NCI-H510A (cell line): ENCODE measurements at places on chromosomes 2 and 18.
A peak's percentile ranks its signal among the peaks of the same experiment; 100 is the strongest.

DNA sequence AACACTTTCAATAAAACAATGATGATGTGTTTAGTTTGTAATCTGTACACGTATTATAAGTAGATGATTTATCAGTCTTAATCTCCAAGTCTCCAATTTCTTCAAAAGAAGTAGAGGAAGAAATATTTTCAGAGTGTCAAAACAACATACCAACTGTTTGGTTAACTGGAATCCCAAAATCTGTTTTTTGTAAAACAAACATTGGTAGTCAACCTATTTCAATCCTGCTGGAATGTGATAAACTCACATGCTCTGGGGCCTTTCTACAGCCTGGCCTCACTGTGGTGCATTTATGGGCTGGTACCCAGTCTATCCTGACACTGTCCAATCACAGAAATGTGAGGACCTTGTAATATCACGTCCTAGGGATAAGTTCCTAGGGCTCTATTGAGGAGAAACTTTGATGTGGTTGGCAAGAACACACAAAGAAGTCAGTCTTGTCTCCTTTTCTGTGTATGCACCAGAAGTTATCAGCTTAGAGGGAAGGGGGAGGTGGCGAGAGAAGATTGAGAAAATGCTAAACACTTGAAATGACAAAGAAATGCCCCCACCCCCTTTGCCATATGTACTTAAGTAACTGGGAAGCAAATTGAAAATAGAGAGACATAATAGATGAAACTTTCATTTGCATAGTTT is 47.2 kb downstream of the PRKRA start:
- peak; percentile 11 for DNase-seq

- no peak for DNase-seq
These were observed 88.1 kb downstream of the VSNL1 start for GRCh38 chr2:17628349-17629261.

DNA sequence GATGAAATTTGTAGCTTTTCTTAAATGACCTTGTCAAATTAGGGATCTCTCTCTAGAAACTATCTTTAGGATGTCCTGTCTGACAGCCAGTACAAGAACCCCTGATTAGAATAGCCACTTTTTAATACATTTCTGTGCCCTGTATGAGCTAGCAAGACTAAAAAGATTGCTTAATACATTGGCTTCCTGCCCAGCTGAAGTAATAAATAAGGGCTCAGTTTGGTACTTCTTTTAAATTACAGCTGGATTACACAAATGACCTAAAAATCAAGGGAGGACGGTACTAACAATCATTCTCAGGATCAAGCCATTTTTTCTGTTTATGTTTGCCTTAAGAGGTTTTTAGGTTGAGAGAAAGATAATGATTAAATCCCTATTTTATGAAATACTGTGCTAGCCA is 11.6 kb upstream of the OLA1 start:
- DNase-seq = no peak

- DNase-seq = peak; percentile 45
These were observed 267.1 kb downstream of the PRKCE start for GRCh38 chr2:45918463-45919159.

DNA sequence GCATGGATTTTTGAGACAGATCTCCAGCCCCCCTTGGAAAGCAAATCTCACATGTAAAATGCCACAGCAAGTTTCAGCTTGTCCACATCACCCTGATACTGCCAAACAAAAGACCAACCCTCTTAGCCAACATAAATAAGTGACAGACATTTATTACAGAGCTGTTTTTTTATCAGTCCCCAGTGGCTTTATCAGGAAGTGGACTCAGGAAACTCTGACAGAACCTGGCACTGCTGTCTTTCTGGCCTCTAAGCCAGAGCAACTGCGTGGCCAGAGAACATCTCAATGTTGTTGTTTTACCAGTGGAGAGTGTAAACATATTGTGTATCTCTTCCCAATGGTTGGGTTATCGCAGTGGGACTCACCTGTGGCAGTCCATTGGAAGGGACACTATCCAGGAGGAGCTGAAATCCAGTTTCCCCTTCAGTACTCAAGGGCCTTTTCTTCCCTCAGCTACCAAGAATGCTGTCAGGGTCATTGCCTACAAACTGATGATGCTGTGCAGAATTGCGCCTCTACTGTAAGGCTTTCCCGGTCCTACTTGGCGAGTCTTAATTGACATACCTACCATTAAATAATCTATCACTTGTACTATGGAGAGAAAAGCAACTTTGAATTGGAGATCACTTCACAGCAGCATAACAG is 22.0 kb downstream of the SLC14A1 start:
- no peak for DNase-seq

GRCh38 chr2:206832873-206833272 is 67.5 kb downstream of the FASTKD2 start:
- no peak for DNase-seq

DNA sequence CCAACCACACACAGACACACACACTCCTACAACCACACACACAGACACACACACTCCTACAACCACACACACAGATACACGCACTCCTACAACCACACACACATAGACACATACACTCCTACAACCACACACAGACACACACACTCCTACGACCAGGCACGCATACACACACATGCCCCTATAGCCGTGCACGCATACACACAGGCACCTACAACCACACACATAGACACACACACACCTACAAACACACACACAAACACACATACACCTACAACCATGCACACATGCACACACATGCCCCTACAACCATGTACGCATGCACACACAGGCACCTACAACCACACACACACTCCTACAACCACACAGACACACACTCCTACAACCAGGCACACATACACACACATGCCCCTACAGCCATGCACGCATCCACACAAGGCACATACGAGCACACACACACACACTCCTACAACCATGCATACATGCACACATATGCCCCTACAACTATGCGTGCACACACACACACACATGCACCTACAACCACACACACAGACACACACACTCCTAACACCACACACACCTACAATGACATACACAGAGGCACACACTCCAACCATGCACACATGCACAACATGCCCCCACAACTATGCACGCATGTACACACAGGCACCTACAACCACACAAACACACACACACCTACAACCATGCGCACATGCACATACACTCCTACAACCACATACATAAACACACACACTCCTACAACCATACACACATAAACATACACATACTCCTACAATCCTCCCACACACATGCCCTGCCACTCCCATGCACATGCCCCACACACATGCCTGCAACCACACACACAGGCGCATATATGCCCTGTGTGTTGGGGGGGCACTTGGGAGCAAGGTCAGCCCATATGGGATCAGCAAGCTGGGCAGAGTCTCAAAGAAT is 19.1 kb upstream of the TEX51 start:
- DNase-seq = no peak

DNA sequence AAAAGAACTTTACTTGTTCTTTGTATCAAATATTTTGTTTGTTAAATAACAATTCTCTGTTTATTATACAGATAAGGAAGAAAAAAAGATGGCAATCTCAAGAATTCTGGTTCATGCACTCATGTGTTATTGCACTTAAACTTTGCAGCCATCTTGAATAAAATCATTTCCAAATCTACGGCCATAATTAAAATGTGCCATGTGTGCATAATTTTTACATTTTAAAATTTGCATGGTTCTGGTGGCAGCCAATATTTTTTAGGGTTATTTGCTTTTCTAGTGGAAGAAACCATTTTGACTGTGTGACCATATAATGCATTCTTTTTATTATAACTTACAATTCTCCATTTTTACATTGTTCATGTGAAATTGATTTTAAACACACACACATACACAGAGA is 1518.1 kb upstream of the ZEB2 start:
- no peak for DNase-seq

- DNase-seq = peak; percentile 95
These were observed 2.8 kb upstream of the CTDSP1 start for GRCh38 chr2:218396688-218397462.

DNA sequence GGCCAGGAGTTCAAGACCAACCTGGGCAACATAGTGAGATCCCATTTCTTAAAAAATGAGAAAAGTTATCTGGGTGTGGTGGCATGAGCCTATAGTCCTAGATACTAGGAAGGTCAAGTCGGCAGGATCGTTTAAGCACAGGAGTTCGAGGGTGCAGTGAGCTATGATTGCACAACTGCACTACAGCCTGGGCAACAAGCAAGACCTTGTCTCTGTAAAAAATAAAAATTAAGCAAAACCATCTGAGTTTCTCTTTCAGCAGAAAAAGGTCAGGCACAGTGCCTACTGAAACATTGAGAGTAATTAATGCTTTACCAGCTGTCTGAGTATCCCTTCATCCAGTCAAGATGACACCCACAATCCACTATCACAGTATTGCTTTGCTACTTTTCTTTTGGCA is 258.3 kb downstream of the MBD5 start:
- no peak for DNase-seq

- no peak for DNase-seq
These were observed 206.6 kb downstream of the DYSF start for GRCh38 chr2:71659868-71660518.

- no peak for DNase-seq
These were observed 363.6 kb upstream of the HS6ST1 start for GRCh38 chr2:128682266-128682665.

GRCh38 chr2:30753630-30754029 is 53.6 kb downstream of the CAPN13 start:
- DNase-seq = no peak

DNA sequence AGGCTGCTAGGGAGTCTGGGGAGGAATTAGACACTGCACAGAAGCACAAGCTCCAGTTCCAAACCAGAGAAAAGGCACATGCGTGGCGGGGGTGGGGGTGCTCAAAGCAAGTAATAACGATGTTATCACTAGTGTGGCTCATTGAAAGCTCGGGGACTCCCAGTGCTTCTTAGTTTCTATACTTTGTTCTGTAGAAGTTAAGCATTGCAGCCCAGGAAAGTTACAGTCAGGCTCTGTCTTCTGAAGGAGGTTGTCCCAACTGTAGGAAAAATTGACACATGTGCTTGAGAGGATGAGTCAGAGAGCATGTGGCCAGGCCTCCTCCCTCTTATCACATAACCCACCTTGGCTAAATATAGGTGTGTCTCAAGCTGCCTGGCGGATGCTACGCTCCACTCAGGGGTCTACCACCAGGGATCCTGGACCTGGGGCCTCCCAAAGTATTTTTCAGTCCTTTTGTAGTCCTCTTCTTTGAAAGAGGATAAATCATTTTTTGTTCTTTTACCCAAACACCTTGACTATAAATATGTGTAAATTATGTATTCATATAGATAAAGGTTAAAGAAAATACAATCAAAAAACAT is 3.8 kb downstream of the GALNT5 start:
- no peak for DNase-seq

DNA sequence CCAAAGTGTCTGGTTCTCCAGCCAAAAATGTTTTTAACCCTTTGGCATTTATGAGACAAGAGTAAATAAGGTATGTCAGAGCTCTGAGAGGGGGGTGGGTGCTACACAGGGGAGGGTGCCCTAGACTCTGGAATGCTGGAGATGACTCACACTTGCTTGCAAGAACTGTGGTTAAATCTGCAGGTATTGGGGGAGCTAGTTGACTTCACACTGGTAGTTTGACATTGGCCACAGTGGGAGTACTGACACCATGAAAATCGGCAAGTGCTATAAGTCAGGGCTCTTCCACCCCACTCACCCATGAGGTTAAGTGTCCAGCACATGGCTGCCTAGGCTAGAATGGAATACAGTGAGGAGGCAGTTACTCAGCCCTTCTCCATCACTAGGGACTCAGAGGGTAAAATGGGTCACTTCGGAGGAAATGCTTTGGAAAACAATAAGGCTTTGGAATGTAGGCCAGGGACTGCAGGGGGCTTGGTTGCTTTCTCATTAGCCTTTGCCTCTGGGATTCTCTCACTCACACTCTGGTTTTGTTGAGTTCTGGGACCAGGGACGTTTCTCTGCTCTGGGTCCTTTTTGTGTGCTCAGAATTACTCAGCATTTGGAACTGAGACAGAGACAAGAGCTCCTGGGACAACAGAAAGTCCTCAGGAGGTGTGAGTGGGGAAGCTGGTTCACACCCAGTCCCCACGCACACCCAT is 91.6 kb downstream of the ACKR3 start:
- no peak for DNase-seq

DNA sequence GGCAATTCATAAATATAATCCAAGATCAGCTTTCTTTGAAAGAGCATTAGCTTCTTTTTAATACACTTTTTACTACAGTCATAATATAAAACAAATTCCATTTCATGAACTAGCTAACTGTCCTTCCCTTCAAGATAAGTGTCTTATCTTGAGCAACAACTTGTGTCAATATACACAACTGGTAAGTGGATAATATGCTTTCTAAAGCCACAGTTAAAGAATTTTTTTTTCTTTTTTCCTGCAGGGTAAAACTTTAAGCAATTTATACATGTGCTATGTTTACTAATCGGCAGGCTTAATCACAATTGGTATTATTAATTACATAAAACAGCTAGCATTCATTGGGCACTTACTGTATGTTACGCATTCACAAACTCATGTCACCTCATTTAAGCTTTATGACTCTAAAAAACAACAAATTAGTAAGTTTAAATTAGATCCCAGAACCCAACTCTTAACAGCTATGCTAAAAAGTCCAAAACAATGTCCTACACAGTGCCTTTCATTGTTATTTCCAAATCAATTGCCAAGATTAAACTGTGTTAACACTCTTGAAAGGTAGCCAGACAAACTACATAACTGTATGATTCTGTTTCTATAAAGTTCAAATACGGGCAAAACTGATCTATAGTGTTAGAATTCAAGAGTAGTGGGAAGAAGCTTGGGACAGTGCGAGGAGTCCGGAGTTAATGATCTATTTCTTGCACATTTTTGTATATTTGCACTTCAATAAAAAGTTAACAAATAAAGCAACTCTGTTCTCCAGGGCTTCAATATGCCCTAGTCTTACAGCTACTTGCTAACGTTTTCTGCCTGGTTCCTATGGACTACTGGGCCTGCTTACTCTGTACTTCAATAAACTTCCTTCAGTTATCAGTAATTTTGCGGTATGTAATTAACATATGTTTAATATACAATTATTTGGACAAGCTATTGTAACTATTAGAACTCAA is 6.0 kb downstream of the TXNL1 start:
- DNase-seq = no peak

GRCh38 chr2:210049831-210050230 is 47.4 kb downstream of the RPE start:
- no peak for DNase-seq

DNA sequence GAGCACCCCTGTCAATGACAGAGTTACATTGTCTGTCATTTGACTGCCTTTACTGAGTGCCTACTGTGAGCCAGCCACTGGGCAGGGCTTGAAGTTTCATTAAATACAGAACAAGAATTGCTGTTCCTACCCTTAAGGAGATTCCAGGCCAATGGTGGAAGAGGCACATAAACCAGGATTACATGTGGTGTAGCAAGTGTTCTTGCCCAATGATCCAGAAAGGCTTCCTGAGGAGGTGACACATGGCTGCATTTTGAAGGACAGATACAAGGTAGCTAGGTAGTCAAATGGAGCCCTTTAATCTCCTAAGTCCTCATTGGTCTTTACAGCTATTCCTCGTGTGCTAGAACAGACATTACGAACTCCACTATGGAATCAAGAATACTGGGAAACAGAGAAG is 312.7 kb downstream of the ETAA1 start:
- DNase-seq = no peak

- no peak for DNase-seq
These were observed 46.0 kb downstream of the ACAA2 start for GRCh38 chr18:49767111-49768050.

- DNase-seq = no peak
These were observed 22.4 kb downstream of the MOGAT1 start for GRCh38 chr2:222693837-222694236.
